Placental epithelial cell (primary cell): ENCODE measurements at places on chromosomes 2 and 18. TPM values are rescaled to one million over a fixed set of nuclear protein-coding genes. Genes with fewer than 3 reads are reported as not detected.

Gene TMEM198
- 3.4 and 3.5 TPM in 2 replicates for total RNA-seq

Gene ALPI
- total RNA-seq = not detected in 2 replicates

Gene COLEC12
- total RNA-seq = under 0.01 TPM in 1 of 2 replicates, not detected in the other

Gene ACKR3
- 42.8 and 202 TPM in 2 replicates for total RNA-seq

Gene ASXL3
- total RNA-seq = 0.11 and 1.6 TPM in 2 replicates

Gene POTEI
- not detected in 2 replicates for total RNA-seq

Gene TMEM163
- not detected in 2 replicates for total RNA-seq

Gene B3GNT7
- total RNA-seq = 0.65 and 1.2 TPM in 2 replicates

Gene FBXO36
- total RNA-seq = 2.0 and 2.6 TPM in 2 replicates

Gene FEV
- total RNA-seq = not detected in 2 replicates
